AG09309 (cell line): ENCODE measurements at places on chromosomes 2 and 18.

- no peak for DNase-seq
These were observed 25.1 kb downstream of the ARMC9 start for GRCh38 chr2:231223458-231223976.

DNA sequence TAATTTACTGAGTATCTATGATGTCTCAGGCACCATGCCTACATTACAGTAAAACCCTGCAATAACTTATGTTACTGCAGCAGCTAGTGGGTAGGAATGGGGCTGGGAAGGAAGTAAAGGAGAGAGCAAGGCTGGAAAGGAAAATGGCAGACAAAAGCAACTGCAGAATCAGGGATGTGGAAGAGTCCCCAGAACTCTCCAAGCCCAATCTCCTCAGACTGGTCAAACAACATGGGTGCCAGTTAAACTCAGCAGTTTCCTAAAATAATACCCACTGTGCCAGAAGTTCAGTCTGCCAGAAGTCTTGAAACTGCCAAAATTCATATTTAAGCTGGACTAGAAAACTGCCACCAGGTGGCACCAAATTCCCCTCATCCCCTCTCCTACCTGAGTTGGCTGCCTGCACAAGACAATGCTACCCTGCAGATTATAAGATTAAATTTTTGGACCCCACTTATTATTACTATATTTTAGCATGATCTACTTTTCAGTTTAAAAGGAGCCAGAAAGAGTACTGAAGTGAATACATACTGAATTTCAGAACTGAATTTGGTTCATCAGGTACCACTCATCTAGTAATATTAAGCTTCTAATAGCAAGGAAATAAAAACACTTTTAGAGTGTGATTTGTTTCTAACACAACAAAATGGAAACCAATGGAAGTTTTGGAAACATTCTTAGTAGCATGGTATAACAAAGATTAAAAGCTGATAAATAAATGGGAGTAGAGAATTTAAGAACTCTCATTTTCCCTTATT is 86.8 kb upstream of the DNER start:
- DNase-seq: no peak

DNA sequence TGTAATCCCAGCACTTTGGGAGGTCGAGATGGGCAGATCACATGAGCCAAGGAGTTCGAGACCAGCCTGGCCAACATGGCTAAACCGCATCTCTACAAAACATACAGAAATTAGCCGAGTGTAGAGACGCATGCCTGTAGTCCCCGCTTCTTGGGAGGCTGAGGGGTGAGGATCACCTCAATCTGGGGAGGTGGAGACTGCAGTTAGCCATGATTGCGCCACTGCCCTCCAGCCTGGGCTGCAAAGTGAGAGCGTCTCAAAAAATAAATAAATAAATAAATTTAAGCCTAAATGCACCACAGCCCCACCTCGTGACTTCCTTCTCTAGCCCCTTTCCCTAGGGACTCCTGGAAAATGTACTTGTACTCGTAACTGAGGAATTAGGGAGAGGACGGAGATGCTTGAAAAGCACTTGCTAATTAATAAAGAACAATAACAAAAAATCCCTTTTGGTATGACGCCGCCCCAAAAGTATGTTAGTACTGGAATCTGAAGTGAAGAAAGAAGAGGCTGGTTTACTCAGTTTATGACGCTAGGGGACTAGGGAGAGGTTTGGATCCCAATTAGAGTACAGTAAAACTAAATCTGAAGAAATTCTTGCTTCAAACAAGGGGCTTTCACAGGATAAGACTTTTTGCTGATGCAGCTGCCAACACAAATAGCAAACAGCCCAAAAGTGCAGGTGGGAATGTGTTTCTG is 887 bp upstream of the ZNF396 start:
- peak; percentile 18 for DNase-seq

DNA sequence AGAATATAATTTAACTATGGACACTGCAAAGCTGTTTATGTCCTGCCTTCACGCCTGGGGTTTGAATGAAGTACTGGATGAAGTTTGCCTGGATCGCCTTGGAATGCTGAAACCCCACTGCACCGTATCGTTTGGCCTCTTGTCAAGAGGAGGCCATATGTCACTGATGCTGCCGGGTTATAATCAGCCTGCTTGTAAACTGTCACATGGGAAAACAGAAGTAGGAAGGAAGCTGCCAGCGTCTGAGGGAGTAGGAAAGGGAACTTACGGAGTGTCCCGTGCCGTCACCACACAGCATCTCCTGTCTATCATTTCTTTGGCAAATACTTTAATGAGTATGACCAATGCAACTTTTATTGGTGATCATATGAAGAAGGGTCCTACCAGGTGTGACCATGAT is 105.8 kb downstream of the WDR7 start:
- no peak for DNase-seq

DNA sequence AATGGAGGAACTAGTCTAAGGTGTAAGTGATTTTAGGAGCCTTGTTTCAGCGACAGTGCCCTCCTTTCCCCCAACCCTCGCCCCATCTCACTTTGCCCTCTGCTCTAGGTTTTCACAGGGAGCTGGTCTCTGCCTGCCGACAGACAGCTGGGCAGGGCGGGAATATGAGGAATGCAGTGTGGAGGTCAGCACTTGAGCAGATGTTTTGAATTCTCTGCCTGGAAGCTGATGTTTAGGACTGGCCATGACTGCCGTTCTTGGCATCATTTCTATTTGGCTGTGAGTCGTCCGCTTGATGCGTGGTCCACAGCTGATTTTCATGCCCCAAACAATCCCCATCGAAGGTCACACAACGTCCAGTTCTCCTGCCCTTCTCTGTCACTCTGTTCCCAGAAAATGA is 55.1 kb upstream of the SIX3 start:
- no peak for DNase-seq

- DNase-seq: no peak
These were observed 8.4 kb upstream of the TMEM185B start for GRCh38 chr2:120231564-120231973.

DNA sequence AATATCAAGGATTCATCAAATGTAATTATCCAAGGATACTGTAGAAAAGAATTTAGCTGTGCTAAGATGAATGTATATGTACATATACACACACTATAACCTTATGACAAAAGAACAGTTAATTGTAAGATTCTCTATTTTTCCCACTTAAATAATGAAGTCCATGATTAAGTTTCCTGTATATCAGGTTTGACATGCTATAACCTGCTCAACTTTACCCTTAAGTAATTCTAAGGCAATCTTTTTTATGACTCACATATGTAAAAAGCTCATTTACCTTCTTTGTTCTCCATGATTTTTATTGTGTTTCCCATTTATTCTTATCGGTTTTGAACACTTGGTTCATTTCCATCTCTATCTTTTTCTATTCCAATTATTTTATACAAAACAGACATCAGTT is 1213.1 kb upstream of the SLC39A10 start:
- DNase-seq: no peak

DNA sequence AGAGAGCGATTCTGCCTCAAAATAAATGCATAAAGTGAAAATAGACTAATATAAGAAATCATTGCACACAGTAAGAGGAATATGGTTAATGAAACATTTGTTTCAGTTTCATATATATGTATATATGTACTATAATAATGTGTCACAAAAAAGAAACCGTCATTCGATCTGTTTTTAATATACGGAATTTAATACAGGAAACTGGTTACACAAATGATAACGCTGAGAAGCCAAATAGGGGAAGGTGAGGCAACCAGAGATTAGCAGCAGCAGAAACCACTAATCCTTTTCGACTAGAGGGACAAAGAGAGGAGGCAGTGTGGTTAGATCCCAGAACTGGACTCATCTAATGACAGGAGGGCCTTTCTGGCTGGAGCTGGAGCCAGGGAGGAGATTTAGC is 64.2 kb upstream of the GREB1L start:
- DNase-seq: no peak

GRCh38 chr18:29004921-29005320 is 828.0 kb upstream of the CDH2 start:
- DNase-seq: no peak

GRCh38 chr2:231190531-231191197 is 7.8 kb upstream of the ARMC9 start:
- no peak for DNase-seq

DNA sequence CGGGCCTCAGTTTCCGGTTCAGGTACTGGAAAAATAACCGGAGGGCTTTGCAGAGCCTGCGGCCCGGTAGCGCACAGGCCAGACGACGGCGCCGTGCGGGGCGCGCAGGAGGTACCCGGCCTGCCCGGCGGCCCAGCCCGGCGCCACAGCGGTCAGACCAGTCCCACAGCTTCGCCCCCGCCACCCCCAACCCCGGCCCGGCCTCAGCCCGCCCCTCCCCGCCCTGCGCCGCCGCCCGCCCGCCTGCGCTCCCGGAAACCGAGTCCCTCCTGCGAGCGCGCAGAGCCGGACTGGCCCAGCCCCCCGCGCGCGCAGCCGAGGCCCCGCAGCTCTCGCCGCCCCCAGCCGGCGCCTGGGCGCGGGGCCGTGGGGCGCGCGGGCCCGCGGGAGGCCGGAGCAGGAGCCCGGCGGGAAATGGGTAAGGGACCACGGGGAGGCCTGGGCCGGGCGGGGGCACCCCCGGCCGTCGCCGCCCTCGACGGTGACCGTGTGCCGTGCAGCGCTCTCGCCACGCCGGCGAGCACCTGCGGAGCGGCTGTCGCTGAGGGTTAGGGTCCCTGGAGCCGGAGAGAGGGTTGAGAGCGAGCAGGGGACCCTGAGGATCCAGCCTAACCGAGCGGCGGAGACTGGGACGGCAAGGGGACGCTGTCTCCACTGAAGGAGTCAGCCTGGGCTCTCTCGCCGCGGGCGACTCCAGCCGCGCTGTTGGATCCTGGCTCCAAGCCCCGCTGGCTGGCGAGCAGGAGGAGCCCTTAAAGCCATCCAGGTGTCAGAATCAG is 16.5 kb upstream of the PSD4 start:
- no peak for DNase-seq

- no peak for DNase-seq
These were observed 495.3 kb downstream of the IRS1 start for GRCh38 chr2:226304308-226304707.

GRCh38 chr2:121595012-121595891 is 54.0 kb downstream of the CLASP1 start:
- DNase-seq: no peak

- no peak for DNase-seq
These were observed 61.3 kb downstream of the PKP4 start for GRCh38 chr2:158518084-158518483.

DNA sequence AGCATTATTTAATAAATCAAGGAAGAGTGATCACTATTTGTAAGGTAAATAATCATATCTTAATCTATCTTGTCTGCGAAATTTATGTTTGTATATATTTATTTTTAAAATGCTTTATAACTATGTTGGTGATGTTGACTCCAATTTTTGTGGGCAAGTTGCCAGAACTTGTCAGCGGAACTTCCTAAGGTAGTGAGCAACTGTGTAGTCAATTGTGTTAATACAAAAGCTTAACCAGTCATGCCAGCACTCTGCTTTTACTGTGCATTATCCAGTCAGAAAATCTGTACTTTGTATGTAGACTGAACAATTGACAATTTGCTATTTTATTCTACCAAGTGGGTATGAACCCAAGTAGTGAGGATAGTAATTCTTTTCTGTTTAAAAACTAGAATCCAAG is 61.9 kb upstream of the RND3 start:
- no peak for DNase-seq

- DNase-seq: no peak
These were observed 78.8 kb upstream of the FZD5 start for GRCh38 chr2:207848545-207848928.

- no peak for DNase-seq
These were observed 12.0 kb upstream of the GALM start for GRCh38 chr2:38653715-38654527.

DNA sequence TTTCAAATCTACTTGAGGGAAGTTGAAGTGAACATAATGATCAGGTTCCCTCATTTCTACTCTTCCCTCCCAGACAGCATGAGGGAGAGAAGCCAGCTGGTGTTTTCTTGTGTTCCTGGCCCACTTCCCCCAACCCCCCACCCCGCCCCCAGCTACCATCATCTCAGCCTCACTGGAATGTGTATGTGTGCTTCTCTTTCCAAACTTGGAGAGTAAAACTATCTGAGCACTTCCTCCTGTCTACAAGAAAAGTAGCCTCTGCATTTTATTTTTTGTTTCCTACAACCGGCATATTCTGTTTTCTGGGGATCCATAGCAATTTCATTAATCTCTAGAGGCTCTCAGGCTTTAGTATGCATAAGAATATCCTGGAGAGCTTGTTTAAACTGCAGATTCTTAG is 53.6 kb upstream of the GRHL1 start:
- DNase-seq: no peak

GRCh38 chr18:49020621-49021021 is 69.9 kb upstream of the SMAD7 start:
- no peak for DNase-seq

DNA sequence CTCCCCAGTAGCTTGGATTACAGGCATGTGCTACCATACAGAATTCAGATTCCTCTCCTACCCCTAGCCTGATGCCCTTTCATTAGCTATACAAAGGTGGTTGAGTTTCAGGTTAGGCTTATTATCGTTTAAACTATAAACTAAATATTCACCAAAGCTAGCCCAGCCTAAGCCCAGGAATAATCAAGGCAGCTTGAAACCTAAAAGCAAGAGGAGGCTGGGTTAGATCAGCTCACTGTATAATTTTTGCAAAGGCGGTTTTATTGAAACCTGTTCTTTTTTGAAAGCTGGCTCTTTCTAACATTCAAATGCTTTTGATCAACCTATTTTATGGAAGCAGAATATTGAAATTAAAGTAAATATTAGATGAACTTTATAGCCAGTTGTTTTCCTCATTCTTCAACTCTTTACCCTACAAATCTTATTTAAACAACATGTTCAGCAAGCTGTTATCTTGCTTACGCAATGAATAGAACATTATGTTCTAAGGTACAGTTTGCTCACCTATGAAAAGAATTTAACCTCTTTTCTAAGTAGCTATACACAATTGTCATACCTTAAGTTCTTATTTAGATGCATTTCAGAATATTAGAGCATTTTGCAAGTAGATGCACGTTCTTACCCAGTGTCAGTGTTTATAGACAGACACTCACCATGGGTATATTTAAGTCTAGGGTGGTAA is 241.6 kb downstream of the NEDD4L start:
- DNase-seq: no peak

DNA sequence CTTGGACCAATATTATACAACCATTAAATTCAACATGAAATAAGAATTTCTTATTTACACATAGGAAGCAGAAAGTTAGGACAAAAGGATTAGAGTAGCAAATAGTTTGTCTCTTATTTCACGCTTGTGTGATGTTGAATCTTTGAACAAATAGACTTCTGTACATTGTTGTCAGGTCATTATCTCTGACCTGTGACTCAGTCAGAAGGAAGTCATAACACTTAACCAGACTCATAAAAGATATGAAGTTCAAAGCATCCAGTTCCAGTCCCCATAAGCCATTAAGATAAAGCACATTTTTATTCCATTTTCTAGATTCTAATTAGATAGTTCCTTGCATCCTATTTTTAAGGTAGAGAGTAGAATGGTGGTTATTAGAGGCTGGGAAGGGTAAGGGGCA is 130.8 kb downstream of the UPP2 start:
- no peak for DNase-seq
